ENCODE measurements at places on chromosomes 7 and 10.

GRCh38 chr10:31262672-31263071, 56.3 kb upstream of the ZEB1 start:
- no peak for DNase-seq

GRCh38 chr10:71033396-71033980, 145.1 kb upstream of the PCBD1 start:
- DNase-seq, result no peak

DNA sequence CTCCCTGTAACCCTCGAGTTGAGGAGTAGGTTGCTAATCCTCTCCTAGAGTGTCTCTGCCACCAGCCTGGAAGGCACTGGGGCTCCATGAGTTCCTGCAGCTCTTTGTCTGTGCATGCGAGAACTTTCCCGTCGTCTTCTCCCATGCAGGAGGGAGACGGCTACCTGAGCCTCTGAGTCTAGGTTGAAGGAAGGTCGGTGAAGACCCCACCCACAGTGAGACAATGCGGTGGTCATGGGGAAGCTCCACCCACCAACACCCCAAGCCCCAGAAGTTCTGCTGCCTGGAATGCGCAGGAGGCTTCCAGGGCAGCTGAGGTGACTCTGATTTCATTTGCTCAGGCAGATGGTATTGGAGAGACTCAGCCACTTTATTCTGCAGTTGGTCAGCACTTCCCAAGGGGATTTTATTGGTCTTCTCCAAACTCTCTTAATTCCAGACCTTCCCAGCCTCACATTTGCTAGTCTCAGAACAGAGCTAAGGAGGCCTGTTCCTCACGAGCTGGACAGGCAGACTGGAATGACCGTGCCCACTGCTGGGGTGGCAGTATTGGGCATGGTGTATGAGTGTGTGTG, 36.5 kb downstream of the PTPRE start:
- no peak for DNase-seq

- DNase-seq, result no peak
Observed at GRCh38 chr10:29039677-29040189, 249.1 kb upstream of the LYZL1 start.

DNA sequence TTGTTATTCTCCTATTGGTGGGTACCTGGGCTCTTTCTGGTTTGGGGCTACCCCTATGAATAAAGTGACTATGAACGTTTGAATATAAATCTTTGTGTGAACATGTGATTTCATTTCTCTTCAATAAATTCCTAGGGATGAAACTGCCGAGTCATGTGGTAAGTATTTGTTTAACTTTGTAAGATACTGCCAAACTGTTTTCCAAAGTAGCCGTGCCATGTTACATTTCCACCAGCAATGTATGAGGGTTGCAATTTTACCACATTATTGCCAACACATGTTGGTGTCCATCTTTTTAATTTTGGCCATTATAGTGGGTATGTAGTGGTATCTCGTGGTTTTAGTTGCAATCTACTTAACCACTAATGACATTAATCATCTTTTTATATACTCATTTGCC, 94.7 kb downstream of the ZNRF2 start:
- no peak for DNase-seq

DNA sequence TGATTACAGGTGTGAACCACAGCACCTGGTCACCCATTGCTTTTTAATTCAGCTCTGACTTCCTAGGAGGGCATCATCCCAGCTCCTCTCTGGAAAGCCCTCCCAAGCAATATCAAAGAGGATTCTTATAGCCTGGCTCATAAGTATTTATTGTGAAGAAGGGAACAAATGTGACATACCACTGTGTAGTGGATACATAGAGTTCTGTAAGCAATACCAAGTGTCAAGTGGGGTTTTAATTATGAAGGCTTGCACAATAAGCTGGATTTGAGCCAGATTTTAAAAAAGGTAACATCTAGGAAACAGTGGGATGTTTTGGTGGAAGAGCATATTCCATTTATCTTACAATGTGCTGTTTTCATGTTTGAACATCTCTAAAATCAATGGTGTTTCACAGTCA, 19.0 kb upstream of the PRTFDC1 start:
- no peak for DNase-seq

- DNase-seq, result no peak
Observed at GRCh38 chr10:111706331-111706730, 477.2 kb downstream of the GPAM start.

- DNase-seq, result no peak
Observed at GRCh38 chr10:43053825-43054224, 23.0 kb upstream of the RET start.

GRCh38 chr10:34191406-34191805, 623.7 kb downstream of the PARD3 start:
- no peak for DNase-seq

- no peak for DNase-seq
Observed at GRCh38 chr10:113626809-113627355, 37.0 kb downstream of the NRAP start.
